ENCODE measurements at places on chromosomes 5 and 9.

GRCh38 chr5:39968381-39968780 is 543.6 kb upstream of the DAB2 start:
- DNase-seq = no peak

DNA sequence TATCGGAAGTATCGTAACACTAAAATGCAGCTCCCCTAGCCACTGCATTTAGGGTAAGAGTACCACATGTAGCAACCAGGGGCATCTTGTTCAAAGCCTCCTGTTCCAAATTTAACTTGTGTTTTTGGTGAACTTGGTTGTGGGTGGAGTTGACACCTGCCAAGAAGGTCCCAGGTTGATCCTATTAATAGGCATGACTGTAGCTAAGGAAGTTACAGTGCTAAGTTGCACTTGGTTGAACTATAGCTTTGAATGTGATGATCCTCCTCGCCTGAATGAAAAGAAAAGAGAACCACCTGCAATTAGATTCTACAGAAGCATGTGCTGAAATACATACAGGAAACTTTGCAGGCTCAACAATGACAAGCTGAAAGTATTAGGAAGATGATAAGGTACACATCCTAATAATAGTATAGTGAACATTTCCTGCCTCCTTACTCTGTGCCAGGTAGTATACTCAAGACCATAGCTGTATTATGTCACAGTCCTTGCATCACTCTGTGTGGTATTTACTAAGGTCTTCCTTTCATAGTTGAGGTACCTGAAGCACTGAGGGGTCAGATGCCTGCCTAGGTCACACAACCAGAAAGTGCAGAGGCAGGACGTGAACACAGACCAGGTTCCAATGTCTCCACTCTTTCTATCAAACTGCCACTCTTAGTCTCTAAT is 64.5 kb upstream of the PIP5K1B start:
- no peak for DNase-seq

- DNase-seq = no peak
Observed at GRCh38 chr5:81766611-81767010, 15.7 kb upstream of the SSBP2 start.

DNA sequence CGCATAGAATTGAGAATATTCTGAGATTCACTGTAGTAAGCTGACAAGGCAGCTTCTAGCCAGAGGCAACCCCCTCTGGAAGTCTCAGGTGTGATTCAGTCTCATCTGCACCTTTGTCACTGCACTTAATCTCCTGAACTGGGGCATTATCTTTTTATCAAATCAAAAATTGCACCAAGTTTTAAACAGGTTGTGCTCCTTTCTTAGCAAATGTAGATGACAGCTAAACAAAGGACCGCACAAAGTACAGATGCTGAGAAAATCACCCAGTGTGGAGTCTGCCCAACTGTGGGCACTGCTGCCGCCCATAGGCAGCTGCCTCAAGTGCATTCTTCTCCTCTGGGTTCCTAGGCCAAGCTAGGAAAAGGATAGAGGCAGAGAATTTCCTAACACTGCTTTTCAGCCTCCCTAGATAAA is 51.1 kb downstream of the STARD4 start:
- DNase-seq = no peak

GRCh38 chr5:151180291-151180690 is 22.7 kb upstream of the ANXA6 start:
- no peak for DNase-seq

- no peak for DNase-seq
Observed at GRCh38 chr5:39199335-39199734, 20.0 kb downstream of the FYB1 start.

Data from stimulated activated CD8-positive, alpha-beta memory T cell treated with anti-CD3 and anti-CD28 coated beads, Interleukin-4, amount 100 ng/mL, for 4 hours (primary cell).